Lung microvascular endothelial cell (primary cell): ENCODE measurements at places on chromosomes 7 and 10.

- DNase-seq, result no peak
Observed at GRCh38 chr10:12921163-12921562, 80.3 kb downstream of the CCDC3 start.

- DNase-seq, result no peak
Observed at GRCh38 chr10:79099898-79100448, 31.2 kb downstream of the ZMIZ1 start.

- no peak for DNase-seq
Observed at GRCh38 chr10:131775433-131775832, 125.4 kb upstream of the PPP2R2D start.

DNA sequence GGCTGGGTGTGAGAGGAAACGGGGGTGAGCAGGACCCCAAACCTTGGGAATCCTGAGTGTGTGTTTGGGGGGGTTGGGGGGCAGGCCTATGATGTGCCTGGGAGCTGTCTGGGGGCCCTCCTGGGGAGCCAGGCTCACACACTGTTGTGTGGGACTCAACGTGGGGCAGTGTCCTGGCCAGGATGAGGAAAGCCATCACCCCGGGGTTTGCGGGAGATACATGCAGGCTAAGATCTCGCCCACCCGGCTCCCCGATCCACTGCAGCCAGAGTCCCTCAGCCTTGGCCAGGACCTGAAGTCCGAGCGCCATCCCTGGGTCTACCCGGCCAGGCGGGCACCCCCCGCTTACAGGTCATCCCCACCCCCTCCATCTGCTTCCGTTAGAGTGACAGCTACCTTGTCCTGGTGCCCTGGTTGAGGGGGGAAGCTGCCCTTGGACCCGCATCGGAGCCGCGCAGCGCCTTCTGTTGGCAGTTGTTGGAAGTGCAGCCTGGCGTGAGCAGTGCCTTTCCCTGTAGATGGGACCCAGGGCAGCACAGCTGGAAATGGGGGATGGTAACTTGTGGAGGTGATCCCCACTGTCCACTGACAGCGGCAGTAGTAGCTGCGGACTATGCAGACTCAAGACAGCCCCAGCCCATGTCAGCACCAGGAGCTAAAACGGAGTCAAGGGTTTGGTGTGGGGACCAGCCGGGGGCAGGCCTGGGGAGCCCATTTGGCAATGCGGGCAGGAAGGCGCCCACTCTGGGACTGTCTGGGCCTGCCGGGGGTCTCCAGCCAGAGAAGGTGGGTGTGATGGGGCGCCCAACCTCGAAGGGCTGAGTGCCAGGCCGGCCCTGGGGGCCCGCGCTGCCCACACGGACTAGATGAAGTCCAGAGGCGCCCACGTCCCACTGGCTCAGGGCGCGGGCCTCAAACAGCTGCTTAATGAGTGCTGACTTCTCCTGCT, 885.6 kb upstream of the ZNF722 start:
- no peak for DNase-seq

DNA sequence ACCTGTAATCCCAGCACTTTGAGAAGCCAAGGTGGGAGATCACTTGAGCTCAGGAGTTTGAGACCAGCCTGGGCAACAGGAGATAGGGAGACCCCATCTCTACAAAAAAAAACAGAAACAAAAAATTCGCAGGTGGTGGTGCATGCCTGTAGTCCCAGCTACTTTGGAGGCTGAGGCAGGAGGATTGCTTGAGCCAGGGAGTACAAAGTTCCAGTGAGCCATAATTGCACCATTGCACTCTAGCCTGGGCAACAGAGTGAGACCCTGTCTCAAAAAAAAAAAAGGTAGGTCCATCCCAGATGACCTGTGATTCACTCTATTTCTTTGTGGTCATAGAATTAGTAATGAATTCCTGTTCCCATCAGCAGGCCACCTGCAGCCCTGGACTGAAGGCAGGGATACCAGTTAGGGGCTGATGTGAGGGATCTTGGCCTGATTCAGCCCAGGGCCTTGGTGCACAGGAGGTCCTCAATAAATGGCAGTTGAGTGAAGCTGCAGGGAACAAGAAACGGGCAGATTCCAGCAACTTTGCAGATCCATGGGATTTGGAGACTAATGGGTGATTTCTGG, at the start of gene MYH16:
Gene MYH16, plus strand, starts transcription at position 364 of the 570 bp plus-strand sequence.
- peak; percentile 36 for DNase-seq

DNA sequence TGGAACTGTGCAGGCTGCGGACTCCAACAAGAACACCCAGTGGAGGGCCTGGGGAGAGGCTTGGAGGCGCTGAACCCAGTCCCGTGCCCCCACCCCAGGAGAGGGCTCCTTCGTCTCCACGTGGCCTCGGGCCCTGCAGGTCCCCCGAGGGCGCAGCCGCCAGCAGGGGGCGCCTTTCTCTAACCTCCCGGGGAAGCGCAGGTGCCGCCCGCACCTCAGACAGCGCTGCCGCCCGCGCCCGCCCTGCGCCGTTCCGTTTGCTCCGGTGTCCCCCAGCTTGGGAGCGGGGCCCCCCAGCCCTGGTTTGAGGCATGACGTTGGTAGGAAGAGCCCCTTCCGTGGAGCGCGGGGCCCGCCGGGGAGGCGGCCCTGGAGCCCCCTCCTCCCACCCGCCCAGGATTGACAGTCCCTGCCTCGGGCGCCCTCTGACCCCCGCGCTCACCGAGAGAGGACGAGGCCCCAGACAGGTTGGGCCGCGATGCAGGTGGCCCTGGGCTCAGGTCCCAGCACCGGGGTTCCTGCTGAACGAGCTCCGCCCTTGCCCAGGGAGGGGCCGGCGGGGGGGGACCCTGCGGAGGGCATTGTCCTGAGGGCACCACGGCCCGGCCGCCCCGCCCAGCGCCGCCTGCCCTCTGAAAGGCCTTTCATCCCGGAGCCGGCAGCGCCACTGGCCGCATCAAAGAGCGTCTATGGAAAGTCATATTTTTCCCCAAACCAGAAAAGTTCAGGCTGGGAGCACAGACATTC, 42.8 kb downstream of the FOXL3 start:
- peak; percentile 67 for DNase-seq

- peak; percentile 59 for DNase-seq
Observed at GRCh38 chr7:149883452-149883861, 9.7 kb downstream of the ATP6V0E2 start.

DNA sequence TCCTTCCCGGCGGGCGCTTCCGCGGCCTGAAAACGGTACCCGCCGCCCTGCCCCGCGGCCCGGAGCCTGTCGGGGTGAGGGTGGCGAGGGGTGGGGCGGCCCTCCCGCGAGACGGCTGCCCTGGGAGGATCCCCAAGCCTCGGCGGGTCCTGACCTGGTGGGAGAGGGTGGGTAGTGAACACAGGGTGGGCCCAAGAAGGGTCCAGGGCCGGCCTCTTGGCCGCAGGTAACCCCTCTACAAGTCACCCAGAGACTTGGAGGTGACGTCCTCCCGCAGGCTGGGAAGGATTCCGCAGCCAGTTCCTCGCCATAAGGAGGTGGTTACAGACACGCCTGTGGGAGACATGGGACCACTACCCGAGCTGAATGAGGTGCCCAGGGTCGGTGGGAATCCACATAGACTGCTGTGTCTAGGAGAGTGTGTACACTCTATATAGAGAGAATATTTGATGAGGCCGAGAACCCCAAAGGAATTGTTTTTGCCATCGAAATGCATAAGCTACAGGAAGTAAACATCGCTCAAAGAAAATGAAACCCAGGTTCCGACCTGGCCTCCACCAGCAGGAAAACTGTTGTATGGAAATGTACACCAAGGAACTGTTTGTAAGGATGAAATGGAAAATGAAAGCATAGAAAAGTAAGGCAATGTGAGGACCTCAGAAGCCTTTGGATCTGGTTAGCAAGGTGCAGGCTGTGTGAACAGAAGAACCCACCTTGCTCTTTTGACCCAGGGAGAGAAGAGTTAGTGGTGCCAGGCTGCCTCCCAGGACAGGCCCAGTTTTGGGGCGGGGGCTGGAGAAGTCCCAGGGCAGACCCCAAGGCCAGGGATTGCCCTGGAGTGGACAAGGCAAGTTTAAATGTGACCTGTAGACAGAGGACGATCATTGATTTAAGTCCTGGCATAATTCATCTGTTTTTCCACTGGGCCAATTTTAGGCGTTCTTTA, 659 bp downstream of the OPTN start:
- peak; percentile 30 for DNase-seq

- DNase-seq, result no peak
Observed at GRCh38 chr7:1845536-1846311, 175.6 kb downstream of the ELFN1 start.

- no peak for DNase-seq
Observed at GRCh38 chr7:142870566-142871259, 14.8 kb downstream of the TRPV6 start.

GRCh38 chr7:128053023-128053422, 21.8 kb upstream of the LRRC4 start:
- peak; percentile 73 for DNase-seq

DNA sequence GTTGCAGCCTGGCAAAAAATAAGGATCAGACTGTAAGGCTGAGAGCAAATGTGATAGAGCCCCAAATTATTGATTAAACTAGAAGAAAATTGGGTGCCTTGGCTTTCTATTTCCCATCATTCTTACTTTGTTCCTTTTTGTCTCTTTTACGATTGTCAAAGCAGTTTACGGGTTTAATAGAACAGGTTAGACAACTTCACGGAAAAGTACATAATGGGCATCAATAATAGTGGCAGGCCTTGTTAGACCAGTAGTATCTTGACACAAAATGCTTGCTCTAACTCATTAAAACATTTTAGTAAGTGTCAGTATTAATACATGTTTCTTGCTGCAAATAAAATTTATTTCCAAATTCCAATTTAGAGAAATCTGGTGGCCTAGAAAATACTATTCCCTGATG, 14.5 kb upstream of the GGCT start:
- DNase-seq, result no peak

DNA sequence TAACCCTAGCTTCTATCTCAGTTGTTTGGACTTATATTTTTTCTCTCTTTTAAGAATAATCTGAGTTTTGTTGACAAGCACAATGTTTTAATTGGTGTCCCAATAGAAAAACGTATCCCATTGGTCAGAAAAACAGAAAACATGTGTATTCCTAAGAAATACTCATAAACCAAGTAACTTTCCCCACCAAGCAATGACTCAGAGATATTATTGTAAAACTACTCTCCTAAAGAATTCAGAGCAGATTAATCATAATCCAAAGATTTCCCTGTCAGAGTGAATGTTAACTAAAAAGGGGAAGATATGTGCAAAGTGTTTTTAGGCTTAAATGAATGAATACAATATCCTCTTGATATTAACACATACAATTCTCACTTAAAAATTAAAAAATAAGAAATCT, 29.4 kb upstream of the MBL2 start:
- DNase-seq, result no peak

DNA sequence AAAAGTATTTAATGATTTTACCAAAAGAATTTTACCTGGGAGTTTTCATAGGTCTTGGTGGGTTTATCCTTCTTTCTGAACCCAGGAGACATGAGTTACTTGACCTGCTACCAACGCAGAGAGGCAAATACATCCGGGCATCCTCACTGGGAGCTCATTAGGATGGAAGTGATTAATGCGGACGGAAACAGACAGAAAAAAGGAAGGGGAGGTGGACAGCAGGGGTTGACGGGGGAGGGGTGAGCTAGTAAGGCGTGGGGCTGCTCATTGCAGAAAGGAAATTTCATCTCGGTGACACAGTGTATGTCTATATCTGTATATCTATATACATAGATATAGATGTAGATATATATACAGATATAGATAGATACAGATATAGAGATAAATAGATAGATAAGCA, 408.2 kb upstream of the ADARB2 start:
- no peak for DNase-seq

DNA sequence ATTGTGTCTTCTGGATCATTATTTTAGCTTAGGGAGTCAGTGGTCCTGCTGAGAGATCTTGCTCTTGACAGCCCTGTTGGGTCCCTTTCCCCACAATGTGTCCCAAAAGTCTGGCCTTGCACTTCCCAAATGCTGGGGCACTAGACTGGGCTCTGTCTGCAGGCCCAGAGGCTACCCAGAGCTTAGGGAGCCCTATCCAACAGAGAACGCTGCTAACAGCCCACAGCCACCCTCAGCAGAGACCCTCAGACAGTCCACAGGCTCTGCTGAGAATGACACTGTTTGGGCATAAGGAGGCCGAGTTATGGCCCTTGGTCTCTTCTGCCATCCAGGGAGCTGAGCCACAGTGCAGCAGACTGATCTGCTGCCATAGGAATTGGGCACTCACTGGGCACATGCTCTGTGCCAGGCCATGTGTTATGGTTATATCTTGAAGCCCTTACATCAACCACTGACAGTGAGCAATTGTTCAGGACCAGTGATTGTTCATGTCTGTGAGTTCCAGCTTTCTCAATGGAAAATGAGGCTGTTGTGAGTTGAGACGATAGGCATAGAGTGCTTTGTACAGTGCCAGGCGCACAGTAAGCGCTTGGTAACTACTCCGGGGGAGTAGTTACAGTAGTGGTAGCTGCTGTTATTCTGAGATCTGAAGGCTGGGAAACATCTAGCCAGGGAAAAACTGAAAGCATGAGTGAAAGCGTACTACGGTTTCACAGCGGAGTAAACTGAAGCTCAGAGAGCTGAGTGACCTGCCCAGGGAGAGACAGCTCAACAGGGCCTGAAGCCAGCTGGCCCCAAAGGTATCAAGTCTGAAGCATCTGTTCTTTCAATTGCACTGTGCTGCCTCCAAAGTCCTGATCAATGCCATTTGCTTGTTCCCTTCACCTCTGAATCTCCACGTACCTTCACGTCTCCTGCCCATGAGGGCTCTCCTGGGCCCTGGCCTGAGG, 77.6 kb upstream of the PRLHR start:
- DNase-seq, result no peak

- no peak for DNase-seq
Observed at GRCh38 chr7:25752967-25753791, 398.8 kb upstream of the NFE2L3 start.

GRCh38 chr7:138958391-138958956, 22.7 kb downstream of the KIAA1549 start:
- DNase-seq, result peak; percentile 75

GRCh38 chr7:111333010-111333409, 229.3 kb downstream of the IMMP2L start:
- DNase-seq, result no peak

DNA sequence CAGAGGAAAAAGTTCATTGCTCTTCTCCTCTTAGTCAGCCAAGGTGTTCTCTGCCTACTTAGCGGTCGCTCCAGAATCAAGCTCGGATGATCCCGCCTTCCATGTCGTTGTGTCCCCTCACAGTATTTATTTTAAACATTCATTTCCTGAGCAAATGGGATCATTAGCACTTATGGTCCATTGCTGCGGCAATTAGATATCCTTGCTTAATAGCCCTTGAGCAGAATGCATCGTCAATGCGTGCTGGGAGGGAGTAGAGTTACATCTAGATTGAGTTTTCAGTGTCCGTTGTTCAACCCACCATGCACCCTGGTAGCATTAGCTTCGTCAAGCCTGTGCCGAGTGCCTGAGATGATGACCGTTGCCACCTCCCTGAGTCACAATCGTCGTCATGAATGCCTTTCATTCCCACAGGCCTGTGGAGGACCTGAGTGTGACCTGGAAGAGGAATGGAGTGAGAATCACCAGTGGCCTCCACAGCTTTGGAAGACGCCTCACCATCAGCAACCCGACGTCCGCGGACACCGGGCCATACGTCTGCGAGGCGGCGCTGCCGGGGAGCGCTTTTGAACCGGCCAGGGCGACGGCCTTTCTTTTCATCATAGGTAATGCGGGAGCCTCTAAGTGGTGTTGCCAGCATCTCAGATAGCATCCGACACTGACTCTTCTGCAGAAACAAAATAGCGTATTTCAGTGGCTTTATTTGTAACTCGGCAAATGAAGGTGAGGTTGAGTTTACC, 650.4 kb downstream of the SDK1 start:
- DNase-seq, result no peak
